Stimulated activated CD4-positive, alpha-beta T cell treated with anti-CD3 and anti-CD28 coated beads, Interleukin-1b, Interleukin-23, amount 100 ng/mL, for 4 hours (primary cell): ENCODE measurements at places on chromosomes 6 and 20.
A peak's percentile ranks its signal among the peaks of the same experiment; 100 is the strongest.

- no peak for DNase-seq
Measured at GRCh38 chr6:43076464-43077332, 584 bp downstream of the PTK7 start.

GRCh38 chr6:39302011-39302410, 12.2 kb downstream of the KCNK17 start:
- DNase-seq: no peak

GRCh38 chr20:47330933-47331708, 25.4 kb downstream of the ZMYND8 start:
- DNase-seq: no peak

DNA sequence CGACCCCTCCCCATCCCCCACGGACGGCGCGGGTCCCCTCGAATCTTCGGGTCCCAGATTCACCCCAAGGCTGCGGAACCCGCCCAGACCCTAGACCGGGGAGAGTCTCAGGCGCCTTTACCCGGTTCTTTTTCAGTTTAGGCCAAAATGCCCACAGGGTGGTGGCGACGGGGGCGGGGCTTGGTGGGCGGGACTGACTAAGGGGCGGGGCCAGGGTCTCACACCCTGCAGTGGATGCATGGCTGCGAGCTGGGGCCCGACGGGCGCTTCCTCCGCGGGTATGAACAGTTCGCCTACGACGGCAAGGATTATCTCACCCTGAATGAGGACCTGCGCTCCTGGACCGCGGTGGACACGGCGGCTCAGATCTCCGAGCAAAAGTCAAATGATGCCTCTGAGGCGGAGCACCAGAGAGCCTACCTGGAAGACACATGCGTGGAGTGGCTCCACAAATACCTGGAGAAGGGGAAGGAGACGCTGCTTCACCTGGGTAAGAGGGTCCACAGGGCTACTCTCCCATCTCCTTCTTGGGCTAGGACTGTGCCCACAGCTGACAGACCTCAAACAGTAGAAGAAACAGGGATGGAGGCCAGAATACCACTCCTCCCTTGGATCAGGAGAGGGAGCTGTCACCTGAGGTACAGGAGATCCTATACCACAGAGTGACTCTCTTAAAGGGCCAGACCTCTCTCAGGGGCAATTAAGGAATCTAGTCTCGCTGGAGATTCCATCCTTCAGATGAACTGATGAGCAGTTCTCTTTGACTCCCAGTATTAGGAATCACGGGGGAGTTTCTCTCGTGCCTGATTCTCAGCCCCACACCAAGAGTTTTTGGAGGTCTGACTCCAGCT, 942 bp downstream of the HLA-E start:
- peak; percentile 82 for DNase-seq
